ENCODE measurements at places on chromosomes 11 and 22.

DNA sequence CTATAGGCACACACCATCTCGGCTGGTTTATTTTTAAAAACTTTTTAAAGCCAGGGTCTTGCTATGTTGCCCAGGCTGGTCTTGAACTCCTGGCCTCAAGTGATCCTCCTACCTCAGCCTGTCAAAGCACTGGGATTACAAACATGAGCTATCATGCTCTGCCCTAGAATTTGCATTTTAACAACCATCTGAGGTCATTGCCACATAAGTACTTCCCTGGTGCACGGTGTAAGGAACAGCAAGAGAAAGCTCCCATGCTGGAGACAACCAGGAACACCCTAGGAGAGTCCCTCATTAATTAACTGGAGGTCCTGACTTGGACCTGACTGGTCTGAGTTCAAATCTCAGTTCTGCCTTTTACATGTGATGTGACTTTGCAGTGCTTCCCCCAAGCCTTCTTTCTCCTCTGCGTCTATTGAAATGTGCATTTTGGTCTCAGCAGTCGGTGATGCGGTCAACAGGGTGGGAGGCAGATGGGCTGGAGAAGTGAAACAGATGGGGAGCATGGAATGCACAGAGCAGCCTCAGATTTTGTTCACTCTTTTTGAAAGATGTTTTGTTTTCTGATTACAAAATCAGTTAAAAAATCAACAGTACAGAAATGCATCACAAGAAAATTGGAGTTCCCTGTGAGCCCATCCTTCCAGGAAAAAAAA is 146.5 kb downstream of the MYO18B start:
- DNase-seq, result no peak

GRCh38 chr22:44735518-44736428 is 16.6 kb upstream of the ARHGAP8 start:
- DNase-seq, result peak; percentile 40

DNA sequence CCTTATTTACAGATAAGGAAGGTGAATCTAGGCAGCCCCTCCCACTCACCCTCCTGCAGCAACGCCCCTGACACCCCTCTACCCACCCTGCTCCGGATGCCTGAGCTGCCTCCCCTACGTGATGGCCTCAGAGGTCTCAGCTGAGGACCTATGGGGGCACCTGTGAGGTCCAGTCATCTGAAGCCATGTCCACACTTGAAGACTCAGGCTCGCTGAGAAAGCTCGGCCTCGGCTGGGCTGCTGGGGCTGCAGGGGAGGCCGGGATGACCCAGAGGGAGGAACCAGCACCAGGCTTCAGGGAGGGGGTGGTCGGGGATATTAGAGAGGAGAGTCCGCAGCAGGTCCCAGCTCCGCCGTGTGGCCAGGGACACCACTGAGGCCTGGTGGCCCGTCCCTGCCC is 92.8 kb downstream of the BRD1 start:
- no peak for DNase-seq

DNA sequence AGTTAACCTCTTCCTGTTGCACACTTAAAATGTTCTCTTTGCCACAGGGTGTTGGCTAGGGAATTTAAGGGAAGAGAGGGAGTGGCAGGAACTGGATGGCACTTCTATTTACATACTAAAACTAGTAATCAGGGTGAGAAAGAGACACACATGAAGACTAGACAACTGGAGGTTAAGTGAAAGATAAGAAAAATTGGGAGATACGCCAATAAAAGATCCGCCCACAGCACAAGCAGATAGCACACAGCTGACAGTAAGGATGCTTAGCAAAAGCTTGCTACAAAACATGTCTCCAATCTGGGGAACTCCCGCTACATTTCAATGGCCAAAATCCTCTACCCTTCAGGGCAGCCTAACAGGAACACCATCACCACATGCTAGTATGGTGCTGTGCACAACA is 12.8 kb downstream of the CPSF7 start:
- DNase-seq, result no peak

DNA sequence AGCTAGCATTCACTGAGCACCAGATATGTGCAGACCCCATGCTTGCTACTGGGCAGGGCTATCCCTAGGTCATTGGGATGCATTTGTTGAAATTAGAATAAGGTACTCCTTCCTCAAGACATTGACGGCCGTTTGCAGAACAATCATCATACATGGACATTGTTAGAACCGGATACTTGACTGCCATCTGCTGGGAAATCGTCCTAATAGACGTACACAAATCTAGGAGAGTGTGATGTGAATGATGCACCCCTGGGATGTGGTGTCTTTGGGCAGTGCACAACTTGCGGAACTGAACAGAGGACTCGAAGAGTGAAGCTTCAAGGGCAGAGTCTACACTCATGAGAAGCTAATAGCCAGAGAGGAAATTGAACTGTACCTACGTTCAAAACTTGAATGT is 35.9 kb downstream of the MYO18B start:
- peak; percentile 31 for DNase-seq

DNA sequence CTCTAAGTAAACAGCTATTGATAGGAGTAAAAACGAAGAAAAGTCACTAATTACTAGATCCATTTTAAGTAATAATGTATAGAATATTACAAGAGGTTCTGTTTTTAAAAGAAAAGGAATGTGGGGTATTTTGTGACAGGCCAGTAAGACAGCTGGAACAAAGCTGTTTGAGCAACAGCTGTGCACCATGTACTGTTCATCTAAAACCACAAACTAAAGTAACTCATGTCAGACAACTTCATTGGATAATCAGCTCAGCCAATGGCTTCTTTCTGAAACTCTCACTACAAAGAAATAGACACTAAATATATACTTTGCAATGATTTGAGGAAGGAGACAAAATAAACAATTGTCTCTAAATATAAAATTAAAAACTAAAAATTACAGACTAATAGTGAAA is 16.1 kb downstream of the RRAS2 start:
- DNase-seq, result peak; percentile 59

DNA sequence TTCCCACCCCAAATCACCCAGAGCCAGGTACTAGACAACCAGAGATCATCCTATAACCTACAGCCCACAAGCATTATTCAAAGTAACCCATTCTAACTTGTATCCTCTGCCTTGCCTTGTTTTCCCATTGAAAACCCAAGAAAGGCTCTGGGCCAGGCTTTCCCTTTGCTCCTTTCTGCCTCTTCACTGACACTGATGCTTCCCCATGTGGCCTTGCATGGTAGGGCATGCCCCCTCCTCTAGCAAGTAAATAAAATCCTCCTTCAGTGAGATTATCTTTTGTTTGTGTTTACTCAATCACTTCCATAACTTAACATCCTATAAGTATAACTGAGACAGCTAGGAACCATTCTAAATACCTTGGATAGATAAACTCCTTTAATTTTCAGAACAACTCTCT is 65.6 kb upstream of the FAR1 start:
- no peak for DNase-seq

GRCh38 chr22:42138972-42139371 is 8.4 kb upstream of the CYP2D6 start:
- DNase-seq, result no peak

DNA sequence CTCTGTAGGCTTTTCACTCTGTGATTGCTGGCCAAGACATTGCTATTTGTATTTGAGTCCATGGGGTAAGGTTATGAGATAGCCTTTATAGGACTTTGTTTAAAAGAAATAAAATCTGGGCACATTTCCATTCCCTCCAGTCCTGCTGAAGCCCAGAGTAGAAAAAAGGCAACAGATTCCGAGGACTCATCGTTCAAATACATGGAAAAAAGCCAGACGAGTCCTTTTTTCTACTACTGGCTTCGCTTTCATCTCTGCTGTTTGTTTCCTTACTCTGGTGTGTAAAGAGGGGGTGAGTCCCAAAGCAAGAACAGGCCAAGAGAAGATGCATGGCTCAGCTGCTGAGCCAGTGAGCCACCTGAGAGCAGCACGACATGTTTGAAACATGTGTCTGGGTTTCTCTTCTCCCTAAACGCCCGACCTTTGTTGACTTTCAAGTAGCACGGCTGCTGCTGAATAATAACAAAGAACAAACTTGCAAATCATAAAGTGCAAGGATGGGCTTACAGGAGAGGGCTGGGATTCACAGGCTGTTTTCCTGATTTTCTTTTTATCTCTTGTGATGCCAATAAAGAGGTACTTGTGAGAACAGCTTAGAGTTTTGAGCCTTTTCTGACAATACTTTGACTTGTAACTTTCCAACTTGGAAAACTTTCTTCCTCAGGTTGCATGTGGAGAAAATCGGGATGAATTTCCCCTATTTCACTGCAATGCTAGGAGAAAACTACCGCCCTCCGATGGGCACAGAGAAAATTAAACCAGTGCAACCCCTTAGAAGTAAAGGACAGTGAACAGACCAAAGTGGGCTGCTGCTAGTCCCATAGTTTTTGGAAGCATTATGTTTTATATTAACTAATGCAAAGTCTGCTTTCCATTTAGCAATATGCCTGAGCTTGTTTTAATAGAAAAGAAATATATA is 195.2 kb upstream of the RAG2 start:
- peak; percentile 91 for DNase-seq

GRCh38 chr11:31877083-31877482 is 66.0 kb upstream of the PAX6 start:
- no peak for DNase-seq

- no peak for DNase-seq
Measured at GRCh38 chr11:20873054-20873453, 203.7 kb downstream of the NELL1 start.

DNA sequence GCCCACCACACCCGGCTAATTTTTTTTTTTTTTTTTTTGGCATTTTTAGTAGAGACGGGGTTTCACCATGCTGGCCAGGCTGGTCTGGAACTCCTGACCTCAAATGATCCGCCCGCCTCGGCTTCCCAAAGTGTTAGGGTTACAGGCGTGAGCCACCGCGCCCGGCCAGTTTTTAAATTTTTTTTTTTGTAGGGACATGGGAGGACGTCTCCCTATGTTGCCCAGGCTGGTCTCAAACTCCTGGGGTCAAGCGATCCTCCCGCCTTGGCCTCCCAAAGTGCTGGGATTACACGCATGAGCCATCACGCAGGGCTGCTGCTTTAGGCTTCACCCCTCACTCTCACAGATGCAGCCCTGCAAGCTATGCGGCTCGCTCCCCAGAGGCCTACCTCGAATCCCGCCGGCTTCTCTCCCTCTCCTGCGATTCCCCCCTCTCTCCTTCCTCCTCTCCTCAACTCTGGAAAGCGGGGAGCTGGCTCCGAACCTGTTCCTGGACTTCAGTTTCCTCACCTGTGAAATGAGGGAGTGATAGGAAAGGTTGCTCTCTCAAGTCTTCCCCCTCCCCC is 926 bp downstream of the CCDC157 start:
- no peak for DNase-seq

DNA sequence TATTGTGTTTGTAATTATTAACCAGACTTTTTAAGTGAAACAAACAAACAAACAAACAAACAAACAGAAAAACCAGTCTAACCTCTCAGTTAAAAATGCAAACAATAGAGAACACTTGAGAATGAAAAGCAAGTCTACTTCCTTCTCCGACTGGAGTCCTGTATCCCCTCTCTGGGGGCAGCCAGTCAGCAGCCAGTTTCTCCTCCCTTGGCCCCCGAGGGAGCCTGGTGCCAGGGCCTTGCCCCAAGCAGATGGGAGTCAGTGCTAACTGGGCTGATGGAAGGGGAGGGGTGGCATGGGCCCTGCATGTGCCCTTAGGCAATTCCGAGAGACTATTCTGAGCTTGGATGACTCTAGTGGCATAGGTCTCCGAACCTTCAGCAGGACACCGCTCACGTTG is 137.2 kb downstream of the GRIK4 start:
- no peak for DNase-seq

GRCh38 chr11:121479698-121480238 is 27.0 kb upstream of the SORL1-AS1 start:
- DNase-seq, result no peak

DNA sequence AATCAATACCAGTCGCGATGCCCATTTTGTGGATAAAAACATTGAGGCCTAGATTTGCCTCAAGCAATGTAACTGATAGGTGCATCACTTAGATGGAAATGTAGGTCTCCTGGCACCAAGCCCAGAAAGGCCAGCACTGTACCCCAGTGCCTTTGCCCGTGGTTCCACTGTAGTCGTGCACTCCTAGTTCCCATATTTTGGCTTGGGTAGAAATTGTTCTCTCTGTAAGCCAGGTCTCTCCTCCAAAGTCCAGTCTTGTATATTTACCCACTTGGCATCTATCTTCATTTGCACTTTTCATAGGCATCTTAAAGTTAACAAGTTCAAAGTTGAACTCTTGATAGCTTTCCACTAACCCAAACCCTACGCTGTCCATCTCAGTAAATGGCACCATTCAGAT is 41.6 kb upstream of the DMC1 start:
- DNase-seq, result no peak

DNA sequence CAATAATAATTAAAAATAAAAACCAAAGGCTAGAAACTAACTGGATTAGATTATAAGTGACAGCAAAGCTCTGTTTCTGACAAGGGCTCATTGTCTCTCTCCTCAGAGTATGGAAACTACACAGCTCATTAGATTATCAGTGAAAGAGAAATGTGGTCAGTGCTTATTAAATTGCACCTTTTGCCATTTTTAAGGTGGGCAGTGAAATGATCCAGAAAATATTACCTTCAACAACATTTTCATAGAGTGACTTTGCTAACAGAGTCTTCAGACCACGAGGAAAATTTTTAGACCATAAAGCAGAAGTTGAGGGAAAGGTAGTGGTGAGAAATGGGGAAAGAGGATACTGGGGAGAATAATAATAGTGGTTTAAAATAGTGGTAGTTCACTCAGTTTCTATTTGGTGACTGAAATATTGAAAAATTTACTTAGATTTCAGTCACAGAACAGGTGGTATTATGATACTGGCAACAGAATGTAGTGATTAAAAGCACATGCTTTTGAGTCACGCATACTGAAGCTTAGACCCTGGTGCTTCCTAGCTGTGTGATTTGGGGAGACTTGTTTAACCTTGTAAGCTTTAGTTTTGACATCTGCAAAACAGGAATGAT is 684.0 kb upstream of the CCDC90B start:
- DNase-seq, result no peak

DNA sequence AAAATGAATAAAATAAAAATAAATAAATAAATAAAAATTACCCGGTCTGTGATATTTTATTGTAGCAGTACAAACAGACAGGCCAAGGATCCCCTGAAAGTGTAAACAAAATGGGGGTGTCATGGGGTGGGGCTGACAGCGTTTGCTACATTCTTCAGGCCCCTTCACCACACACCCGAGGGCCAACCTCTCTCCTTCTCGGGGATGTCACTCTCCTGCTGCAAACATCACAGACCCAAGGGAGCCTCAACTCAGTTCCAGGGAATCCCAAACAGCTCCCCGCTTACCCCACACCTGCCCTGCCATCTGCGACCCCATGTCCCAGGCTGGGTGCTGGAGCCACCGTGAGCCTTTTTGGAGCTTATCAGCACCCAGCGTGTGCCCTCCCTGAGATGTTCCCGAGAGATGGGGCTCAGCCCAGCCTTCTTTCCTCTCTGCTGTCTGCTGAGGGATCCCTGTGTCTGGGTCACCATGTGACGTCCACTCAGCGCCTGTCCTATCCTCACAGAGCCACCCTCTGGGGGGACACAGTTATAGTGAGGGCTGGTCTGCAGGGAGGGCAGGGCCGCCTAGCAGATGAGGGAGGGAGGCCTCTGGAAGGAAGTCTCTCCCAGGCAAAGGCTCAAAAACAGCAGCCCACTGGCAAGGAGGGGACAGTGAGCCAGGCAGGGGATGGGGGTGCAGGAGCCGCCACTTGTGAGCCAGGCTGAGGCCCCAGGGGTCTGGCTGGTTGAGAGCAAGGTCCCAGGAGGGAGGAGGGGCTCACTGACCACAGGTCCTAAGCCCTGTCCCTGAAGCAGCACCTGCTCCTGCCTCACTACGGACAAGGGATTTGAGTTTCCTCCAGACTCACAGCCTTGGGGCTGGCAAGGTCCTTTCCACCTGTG is 1041.6 kb downstream of the BRD1 start:
- no peak for DNase-seq
